ENCODE measurements at places on chromosomes 12 and 14.

- DNase-seq = no peak
These were observed 35.1 kb upstream of the RPL10L start for GRCh38 chr14:46686652-46687051.

DNA sequence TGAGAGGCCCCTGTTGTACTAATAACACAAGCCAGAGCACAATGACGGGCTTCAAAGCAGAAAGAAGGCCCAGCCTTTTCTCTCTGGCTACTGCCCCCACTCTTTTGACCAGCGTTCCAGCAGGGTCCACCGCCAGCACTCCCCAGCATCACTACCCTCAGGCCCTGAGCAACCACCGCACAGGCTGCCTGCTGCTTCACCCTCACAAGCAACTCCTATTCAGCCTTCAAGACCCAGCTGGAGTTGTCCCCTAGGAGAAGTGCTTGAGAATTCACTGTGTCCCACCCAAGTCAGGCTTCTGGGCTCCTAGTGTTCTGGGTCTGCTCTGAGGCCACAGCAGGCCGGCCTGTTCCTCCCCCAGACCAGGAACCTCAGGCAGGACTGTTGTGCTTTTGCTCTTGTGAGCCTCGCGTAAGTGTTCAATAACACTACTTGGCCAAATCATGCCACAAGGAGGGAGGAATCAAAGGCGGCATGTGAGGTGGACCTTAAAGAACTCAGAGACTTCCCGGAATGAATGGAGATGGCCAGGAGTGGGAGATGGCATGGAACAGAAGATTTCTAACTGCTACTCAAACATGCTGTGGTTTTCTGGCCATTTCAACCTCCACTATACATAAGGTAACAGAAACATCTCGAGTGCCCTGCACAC is 83.3 kb upstream of the GPR68 start:
- no peak for DNase-seq

DNA sequence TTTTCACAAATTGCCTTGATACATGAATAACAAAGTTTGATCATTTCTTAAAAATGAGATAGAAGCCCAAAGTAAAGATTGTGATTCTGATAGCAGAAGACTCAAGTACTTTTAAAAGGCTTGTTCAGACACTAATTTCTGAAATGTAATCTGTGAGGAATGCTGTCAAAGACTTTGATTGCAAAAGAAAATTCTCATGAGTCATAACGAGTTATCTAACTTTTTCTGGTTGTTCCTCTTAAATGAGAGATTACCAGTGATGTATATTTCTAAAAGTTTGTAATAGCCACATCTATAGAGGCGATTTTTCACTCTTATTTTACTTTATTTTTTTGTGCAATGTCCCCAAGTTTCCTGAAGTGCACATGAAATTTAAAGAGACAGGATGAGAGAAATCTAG is 7.0 kb downstream of the PYGL start:
- no peak for DNase-seq

GRCh38 chr12:105670672-105671071 is 340.2 kb downstream of the C12orf75 start:
- DNase-seq = no peak

- no peak for DNase-seq
These were observed 7.5 kb upstream of the KLRK1 start for GRCh38 chr12:10397296-10397695.

DNA sequence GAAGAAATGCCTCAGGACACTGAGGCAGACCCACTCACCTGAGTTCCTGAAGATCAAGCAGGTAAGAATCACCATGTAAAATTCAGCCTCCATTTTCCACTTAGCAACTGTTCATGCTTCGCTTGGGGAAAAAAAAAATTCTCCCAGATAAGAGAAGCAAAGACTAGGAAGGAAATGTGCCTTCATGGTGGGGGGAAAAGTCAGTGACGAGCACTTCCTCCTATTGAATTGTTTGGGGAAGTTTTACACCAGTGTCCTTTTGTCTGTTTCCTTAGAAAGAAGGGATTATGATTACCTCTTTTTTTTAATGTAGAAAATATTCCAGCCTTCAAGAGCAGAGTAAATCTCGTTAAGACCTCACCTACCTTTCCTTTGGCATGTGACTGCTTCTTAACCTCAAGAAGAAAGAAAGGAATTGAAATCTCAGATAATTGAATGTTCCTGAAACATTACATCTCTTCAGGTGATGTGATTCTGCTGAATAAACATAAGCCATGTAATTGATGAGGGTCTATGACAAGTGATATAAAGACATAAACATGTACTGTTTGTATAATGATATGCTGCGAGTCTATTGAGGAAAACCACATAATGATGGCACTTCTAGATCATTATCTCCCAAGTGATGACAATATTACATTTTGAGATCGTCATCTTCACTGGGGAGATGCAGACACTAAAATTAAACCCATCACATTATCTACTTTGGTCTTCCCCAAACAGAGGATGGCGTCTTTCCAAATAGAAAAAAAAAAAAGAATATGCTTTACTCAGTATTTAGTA is at the start of gene PTPRB:
Gene PTPRB, minus strand, starts transcription at position 127 of the 783 bp plus-strand sequence. Its CDS starts 34 bp downstream, at position 93.
- DNase-seq = no peak

DNA sequence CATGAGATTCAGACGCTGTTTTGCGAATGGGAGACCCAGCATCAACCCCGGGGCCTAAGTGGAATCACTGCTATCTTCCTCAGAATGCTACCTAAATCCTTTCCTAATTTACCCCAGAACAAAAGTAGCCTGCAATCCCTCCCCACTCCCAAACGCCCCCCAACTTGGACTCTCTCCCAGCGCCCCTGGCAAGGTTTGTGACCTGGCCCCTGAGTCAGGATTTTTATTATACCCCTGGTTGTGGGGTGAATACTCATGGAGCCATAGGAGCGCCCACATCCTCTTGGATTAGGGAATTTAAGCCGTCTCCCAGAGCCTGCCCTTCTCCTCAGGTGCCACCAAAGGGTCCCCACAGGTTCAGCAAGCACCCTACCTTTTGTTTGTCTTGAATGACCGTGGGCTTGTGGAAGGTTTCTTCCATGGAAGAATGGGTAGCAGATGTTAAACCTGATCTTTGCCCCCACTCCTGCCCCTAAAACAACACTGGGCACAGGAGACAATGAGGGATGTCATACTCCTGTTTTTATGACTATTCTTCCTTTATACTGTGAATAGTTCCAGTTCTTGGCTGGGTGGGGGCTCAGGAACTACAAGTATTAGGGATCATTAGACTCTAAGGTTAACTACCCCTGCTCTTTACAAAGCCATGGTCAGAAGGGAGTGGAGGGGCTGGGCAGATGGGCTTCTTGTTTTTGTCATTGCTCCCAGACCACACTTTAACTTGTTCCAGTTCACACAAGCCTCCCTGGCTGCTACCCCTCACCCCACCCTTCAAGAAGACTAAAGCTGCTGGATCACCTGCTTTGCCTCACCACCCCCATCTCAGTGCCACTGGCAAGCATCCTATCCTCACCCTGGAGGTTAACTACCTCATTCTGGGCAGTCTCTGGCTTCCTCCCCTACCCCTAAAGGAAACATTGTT is 630 bp downstream of the MYL6B start:
- DNase-seq = no peak

- no peak for DNase-seq
These were observed 167.4 kb upstream of the RGS6 start for GRCh38 chr14:71764701-71765382.

DNA sequence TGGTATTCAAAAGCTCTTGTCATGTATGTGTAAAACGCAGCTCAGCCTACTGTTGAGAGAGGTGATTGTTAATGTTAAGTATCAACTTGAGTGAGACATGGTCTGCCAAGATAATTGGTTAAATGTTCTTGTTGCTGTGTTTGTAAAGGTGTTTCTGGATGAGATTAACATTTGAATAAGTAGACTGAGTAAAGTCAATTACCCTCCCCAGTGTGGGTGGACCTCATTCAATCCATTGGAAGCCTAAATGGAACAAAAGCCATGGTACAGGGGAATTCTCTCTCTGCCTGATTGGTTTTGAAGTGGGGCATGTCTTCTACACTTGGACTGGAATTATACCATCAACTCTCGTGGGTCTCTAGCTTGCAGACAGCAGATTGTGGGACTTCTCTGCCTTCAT is 63.8 kb upstream of the RERGL start:
- DNase-seq = no peak

GRCh38 chr12:113782873-113783272 is 183.3 kb downstream of the RBM19 start:
- DNase-seq = no peak

GRCh38 chr14:59275668-59276067 is 87.2 kb downstream of the DAAM1 start:
- DNase-seq = no peak

DNA sequence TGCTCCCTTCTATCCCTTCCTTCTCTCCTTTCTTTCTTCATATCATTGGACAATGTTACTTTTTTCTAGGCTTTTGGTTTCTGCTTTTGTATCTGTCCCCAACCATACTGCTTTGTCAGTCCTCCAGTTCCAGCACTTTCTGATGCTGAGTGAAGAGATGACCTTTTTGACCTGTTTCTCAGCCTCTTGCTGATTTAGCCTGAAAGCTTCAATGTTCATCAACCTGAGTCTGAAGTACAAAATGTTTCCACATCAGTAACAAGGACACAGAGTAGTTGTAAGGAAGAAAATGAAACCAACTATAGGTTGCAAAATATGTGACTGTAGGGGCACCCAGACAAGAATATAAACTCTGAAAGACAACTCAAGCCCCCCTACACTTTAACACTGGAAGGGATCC is 25.2 kb upstream of the AKAP6 start:
- no peak for DNase-seq

GRCh38 chr12:100564090-100564489 is 9.4 kb upstream of the GAS2L3 start:
- no peak for DNase-seq

- DNase-seq = no peak
These were observed 25.0 kb upstream of the DHRS7 start for GRCh38 chr14:60189923-60190840.

DNA sequence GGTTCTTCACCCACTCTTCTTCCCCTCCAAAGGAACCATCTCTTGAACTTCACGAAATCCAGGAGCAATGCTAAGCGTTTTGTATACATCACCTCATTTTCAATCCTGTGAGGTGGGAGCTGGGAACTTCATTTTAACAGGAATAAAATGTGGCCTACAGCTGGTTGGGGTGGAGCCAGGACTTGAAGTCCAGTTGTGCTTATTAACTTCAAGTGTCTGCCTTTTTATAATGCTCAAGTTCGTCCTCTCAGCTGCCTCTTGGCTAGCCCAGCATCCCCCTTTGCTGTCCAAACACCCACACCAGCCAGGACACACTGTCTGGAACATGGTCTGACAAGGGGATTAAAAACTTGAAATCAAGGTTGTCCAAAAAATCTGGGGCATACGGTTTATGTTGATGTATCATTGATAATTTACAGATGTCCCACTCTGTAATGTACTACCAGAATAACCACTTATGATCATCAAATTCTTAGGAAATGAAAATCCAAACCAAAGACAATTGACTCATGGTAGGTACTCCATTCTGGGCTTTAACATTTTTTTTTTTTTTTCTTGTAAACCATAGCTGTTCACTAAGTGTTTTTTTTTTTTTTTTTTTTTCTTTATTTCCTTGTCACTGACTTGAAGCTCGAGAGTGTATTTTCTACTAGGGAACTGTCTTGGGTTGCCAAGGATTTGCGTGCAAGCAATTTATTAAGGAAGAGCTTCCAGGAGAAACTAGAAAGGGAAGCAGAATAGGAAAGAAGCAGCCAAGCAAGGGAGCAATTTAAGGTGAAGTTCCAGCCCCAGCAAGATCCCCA is 252.3 kb downstream of the EFCAB11 start:
- no peak for DNase-seq

DNA sequence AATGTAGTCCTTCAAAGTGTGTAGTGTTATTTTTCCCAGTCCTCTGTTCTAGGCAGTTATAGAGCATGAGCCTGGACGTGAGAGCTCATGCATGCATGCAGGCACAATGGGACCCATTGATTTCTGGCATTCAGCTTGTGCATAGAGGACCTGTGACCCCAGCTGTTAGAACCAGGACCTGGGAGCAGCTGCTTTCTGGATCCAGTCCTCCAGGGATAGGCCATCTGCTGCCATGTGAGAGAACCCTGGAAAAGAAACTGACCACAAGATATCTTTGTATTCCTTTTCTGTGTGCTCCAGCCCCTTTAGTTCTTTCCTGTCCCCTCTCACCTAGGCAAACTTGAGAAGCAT is 76.9 kb downstream of the SUSD6 start:
- no peak for DNase-seq

DNA sequence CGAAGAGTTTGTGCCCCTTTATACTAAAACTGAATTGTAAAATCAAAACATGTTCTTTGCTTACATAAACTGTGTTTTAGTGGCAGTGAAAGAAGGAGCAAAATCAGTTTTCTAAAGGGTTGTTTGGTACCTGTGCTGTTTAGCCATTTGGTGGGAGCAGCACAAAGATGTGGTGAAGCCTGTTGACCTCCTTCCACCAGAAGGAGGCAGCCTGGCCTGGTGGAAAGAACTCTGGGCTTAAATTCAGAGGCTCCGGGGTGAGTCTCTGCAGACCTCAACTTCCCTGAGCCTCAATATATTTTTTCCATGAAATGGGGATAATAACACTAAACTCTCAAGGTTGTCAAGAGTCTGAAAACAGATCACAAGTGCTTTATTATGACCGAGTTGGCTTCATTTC is 502.5 kb downstream of the VRK1 start:
- DNase-seq = peak; percentile 24

GRCh38 chr12:98048326-98048725 is 467.1 kb upstream of the TMPO start:
- DNase-seq = no peak

DNA sequence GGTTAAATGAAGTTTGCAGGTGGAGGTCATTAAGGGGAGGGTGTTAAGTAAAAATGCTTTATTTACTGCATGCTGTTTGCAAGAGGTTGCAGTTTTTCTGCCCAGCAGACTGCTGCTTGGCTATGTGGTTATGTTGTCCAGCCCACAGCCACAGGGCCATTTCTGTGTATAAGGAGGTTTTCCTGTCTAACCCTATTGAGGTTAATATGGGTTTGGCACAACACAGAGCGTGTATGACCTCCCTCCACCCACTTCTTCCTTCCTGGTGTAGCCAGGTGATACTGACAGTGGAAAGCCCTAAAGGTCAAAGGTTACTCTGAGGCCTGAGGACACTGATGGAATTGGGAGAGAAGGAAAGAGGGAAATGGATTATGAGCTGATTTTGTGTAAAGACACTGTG is 253.7 kb upstream of the PWP1 start:
- no peak for DNase-seq

DNA sequence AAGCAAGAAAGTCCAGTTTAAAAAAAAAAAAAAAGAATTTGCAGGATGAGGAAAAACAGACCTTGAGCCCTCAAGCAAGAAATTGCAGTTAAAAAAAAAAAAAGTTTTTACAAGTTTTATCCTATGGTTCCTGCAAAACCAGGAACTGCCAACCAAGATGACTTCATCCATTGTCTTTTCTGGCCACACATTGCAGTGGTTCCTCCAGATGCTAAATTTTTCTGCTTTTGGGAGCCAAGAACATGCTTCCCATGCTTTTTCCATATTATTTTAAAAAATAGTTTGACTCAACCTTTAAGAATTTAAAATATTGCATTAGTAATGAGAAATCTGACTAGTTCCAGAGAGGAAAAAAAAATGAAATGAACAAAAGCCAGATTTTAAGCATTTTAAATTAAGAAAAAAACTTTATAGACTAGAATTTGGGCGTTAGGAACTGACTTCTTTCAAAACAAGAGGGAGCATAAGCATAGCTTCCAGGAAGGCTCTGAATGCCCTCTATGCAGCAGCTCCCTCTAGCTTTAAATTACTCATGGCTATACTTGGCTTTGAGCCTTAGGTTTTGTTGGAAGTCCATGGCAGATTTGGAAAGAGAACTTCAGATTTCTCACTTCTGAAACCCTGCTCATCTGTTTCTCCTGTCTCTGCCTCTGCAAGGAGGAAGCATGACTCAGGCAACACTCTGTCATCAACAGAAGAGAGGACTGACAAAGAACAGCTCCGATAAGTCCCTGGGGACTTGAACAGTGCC is 124.5 kb downstream of the GPR65 start:
- no peak for DNase-seq

- no peak for DNase-seq
These were observed 64.8 kb upstream of the BEGAIN start for GRCh38 chr14:100651999-100652508.
